ENCODE measurements at places on chromosomes 7 and 10. TPM values are rescaled to one million over a fixed set of nuclear protein-coding genes. Genes with fewer than 3 reads are reported as not detected.

Gene PNLIPRP3
- not detected for total RNA-seq

DNA sequence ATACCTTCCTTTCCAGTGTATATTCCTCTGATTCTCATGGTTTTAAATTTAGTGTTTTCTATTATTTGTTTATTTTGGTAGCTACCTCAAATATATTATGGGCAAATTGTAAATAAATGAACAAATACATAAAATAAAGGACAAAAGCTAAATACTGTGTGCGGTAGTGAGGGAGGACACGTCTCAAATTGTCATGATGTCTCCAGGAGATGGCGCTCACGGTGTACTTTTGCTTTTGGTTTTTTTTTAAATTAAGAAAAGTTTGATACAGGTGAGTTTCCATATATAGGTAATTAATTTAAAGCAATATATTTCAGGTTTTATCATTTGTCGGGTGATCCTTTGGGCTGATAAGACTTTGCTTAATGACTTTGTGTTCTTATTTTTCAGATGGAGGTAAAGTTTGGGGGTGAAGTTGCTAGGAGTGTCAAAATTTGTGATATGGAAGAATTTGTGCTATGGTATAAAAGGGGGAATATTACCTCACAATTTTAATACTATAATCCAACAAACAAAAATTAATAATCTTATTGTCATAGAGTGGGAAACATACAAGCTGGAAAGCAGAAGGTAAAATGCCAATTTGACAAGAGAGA lies 68.4 kb upstream of the TMEM229A start:
- DNase-seq, result peak; percentile 8

DNA sequence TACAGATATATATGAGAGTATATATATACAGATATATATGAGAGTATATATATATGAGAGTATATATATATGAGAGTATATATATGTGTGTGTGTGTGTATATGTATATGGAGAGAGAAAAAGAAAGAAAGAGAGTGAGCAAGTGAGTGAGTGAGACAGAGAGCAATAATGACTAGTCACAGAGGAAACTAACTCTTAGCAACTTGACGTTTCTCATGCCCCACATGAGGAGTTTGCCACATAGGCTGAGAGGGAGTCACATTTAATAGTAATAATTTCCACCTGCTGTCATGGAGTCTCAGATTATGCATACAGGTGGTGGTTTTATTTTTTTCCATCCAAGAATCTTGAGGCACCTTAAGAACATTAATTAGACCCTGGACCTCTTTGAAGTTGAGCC lies 199.9 kb downstream of the GATA3 start:
- no peak for DNase-seq

GRCh38 chr7:47078241-47078640 lies 503.7 kb downstream of the TNS3 start:
- no peak for DNase-seq

DNA sequence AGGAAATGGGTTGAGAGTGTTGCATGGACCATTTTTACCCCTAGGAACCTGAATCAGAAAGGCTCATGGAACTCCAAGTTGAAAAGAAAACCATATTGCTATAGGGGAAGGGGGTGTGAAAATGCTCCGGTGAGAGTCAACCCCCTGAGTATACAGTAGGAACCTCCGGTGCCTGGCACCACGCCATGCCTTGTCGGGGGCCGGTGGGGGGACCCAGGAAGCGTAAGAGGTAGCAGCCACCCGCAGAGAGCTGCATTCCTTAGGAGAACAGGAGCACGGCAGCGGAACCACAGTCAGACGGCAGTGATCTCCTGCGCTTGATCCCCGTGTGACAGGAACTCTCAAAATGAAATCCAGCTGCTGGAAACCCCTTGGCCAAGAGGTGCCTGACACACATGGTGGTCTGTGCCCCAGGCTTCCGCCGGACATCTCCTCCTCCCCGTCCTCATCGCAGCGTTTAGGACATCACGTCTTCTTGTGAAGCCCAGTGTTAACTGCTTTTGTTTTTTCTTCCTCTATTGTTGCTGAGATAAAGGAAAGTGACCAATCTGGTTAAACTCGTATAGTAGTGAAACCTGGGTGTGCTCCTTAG lies 186.8 kb downstream of the CELF2 start:
- no peak for DNase-seq

DNA sequence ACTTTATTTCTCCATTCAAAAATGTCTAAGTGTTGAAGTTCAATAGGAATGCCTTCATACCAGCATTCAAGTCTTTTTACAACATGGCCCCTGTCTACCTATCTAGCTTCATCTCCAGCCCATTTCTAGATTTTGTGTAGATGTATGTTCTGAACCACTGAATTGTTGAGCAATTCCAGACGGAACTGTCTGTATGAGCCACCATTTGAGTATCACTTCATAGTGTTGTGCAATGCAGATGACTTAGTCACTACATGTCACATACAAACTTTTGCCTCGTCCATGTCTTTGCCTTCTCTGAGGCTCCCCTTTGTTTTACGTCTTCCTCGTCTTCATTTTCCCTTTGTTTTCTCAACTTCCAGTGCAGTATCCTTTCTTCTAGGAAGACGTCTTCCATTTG lies 118.1 kb downstream of the INHBA start:
- no peak for DNase-seq

Gene BHLHA15
- total RNA-seq, result not detected

Gene NRBF2
- total RNA-seq, result 24.4 TPM

- DNase-seq, result no peak
Observed at GRCh38 chr7:55053651-55054571, 35.1 kb downstream of the EGFR start.

GRCh38 chr10:71648254-71648932 lies 71.2 kb downstream of the C10orf105 start:
- no peak for DNase-seq

DNA sequence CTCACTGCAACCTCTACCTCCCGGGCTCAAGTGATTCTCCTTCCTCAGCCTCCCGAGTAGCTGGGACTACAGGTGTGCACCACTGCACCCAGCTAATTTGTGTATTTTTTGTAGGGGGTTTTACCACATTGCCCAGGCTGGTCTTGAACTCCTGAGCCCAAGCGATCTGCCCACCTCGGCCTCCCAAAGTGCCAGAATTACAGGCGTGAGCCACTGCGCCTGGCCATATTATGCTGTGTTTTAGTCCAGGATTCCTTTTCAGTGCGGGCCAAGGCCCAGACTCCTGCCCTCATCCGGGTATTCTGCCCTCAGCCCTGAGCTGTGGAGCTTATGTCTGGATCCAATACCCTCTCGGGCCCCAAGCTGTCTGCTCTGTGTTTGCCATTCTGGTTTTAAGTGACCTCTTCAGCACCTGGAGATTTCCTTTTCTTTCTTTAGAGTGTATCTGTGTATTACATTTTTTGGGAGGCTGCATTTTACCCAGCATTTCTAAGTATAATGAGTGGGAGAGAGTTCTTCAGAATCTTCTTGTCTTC lies 114.9 kb downstream of the BUB3 start:
- DNase-seq, result no peak

DNA sequence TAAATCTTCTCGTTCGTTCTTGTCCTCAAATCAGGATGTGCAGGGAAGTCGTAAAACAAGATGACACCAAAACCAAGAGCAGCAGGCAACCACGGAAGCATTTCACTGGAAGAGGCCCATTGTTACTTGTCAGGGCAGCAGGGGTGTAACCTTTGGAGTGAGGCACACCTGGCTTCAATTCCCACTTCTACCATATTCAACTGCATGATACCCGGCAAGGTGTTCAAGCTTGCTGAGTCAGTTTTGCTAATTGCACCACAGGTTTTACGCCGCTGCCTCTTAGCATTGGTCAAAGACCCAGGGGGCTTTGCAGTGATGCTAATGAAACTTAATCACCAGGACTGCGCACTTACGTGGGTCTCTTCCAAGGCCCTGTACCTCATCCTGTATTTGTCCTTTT lies 50.0 kb upstream of the PTER start:
- DNase-seq, result no peak

DNA sequence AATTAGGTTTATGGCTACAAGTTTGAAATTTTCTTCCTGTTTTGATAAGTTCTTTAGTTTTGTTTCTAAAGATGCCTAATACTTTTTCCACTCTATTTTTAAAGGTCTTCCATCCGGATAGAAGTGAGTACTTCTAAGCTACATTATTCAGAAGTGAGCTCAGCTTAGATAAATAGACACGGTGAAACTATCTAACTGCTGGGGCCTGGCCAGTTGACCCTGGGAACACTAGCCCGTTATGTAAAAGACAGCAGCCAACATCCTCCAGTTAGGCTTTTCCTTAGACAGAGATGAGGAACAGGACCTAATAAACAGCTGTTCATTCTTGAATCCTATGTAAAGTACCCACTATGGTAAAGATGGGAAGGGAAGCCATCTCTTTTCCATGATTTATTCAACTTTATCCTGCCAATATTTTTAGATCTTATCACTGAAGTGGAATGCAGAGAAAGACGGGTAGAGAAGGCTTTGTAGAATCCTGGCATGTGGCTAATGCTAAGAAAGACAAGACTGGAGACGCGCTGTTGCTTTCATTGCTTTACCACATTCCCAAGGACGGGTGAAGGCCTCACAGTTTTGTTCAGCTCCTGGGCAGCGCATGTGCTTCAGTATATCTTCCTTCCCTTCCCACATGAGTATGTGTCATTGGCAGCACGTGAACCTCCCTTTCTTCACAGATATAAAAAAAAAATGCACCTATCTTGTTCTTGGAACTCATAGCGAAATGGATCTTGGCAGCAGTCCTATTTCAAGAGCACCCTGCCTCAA lies 340.0 kb upstream of the MEOX2 start:
- no peak for DNase-seq

DNA sequence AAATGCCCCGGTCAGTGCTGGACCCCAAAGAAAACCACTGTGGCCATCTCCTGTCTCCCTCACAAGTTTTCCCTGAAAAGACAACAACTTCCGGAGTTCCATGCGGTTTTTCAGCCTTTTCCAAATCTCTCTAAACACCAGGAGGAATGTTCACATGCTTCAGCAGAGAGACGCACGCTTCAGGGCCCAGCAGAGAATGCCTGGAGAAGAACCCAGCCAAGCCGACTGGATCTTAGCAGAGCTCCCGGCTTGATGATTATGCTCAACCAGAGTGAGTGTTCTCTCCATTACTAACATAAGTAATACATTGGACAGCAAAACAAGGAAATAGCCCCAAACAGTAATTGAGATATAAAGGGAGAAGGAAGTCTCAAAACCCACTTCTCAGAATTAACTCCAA lies 17.9 kb downstream of the PRKCQ start:
- DNase-seq, result no peak

Gene ITPRID1
- not detected for total RNA-seq
